ENCODE measurements at places on chromosomes 7 and 10.

DNA sequence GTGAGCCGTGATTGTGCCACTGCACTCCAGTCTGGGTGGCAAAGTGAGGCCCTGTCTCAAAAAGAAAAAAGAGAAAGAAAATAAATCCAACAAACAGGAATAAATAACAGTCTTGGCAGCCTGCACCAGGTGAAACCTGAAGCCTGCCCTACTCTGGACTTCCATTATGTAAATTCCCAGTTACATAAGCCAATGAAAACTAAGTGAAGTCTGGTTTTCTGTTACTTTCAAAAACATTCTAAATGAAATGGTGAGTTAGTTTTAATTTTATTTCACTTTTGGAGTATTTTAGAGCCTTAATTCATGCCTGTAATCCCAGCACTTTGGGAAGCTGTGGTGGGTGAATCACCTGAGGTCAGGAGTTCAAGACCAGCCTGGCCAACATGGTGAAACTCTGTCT is 22.5 kb upstream of the HIBADH start:
- no peak for DNase-seq

DNA sequence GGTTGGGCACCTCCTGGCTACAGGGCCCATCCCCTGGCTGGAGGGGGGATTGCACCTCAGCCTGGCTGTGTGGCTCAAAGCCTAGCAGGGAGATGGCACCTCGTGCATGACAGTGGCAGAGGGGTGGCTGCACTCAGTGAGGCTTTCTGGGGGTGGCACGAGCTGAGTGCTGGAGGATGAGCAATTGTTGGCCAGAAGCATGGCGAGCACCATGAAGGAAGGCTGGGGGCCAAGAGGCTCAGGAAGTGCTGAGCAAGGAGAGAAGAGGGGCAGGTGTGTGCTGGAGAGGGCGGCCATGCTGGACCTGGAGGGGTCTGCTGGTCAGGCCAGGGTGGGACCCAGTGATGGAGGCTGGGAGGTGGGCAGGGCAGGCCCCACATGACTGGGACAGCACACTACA is 65.4 kb downstream of the TCERG1L start:
- DNase-seq, result no peak

DNA sequence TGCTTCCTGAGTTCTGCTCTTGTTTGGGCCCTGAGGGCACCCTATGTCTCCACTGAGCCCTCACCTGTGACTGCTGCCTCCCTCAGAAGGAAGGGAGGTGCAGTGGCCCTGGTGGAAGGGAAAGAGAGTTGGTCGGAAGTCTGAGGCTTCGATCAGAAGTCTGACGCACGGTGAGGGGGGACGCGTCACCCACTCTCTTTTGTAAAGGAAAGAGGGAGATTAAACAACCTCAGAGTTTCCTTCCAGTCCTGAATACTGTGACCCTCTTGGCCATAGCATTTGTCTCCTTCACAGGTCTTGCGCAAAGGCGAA is 31.4 kb upstream of the TRIM8 start:
- DNase-seq, result no peak

- no peak for DNase-seq
Observed at GRCh38 chr10:101136708-101137121, 5.6 kb downstream of the TLX1 start.

GRCh38 chr10:91201213-91201996 is 19.1 kb upstream of the PCGF5 start:
- DNase-seq, result no peak

DNA sequence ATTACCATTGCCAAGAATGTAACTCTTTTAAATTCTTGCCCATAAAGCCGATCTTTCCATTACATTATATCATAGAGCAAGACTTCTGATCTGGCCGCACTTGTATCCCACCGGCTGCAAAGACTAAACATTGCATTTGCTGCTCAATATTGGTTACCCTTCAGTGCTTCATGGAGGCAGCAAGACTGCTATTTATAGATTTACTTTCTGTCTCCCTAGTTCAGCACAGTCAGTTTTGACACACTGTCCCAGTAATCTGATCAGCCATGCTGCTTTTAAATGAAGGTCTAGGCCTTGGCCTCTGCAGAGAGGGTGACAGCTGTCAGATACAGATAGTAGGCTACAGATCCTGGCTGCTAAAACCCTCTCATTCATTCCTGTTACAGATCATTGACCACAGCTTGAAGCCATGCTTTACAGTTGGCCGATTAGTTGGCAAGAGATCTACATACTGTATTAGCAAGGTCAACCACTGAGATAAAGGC is 562.6 kb upstream of the GALNT17 start:
- DNase-seq, result no peak

Data from caudate nucleus (tissue), 63 donors.